ENCODE measurements at places on chromosomes 2 and 18.

- no peak for DNase-seq
Observed at GRCh38 chr2:62000538-62000937, 95.1 kb downstream of the COMMD1 start.

DNA sequence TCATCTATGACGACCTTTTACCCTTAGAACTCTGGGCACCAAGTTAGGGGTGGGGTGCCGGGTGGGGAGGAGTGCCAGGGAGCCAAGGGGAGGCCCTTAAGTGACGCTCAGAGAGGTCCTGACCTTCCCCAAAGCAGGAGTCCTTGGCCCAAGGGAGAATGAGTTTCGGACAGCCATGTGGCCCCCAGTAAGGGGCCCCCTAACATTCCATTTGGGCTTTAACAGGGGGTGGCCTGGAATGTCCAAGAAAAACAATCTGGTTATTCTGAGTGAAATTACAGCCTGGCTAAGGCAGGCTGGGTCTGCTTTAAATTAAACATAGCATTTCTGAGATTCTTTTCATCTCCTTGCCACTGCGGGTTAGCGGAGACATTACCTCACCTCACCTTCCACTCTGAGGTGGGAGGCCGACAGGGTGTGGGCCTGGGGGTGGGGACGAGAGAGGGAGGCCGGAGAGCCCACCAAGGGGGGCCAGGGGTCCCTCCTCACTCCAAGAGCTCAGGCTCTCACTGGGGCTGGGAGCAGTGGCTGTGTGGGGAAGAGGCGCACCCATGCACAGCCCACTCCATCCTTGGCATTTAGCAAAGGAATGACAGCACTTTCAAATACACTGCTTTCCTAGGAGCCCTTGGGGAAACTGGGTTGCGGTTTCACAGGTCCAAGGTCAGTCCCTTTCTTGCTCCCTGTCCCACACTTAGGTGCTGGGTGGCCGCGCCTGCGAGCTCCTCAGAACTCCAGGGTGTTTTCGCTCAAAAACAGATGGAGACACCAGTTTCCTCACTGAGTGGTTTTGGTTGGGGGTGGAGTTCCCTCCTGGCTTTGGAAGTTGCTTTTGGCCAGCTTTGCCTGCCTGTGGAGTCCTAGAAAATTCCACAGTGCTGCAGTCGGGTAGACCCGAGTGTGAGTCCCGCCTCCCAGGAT lies 107.4 kb downstream of the POLR1A start:
- peak; percentile 82 for DNase-seq

DNA sequence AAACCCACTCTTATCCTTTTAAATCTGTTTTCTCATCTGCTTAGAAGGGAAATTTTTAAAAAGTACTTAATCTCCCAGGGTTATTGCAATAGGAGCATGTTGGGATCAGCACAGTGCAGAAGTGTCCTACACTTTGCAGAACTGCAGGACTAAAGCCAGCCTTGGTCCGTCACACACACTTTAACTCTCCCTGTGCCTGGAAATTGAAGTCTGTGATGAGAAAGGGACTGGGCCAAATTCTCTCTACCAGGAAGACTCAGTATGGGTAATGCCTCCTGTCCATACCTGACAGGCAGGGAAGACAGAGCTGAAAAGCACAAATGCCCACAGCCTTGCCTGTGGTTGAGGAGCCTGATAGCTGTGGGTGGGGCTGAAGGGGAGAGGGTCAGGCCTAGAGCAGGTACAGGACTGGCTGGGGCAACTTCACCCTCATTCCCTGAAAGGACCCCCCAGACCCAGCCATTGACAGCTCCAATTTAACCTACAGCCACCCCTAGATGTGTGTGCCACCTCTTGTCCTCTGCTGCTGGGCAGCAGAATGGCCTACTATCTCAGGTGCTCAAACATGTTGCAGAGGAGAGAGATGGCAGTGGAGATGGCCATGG lies 377.2 kb upstream of the KLHL29 start:
- DNase-seq: peak; percentile 36

GRCh38 chr2:186695081-186695756 lies 1.4 kb downstream of the FAM171B start:
- no peak for DNase-seq

DNA sequence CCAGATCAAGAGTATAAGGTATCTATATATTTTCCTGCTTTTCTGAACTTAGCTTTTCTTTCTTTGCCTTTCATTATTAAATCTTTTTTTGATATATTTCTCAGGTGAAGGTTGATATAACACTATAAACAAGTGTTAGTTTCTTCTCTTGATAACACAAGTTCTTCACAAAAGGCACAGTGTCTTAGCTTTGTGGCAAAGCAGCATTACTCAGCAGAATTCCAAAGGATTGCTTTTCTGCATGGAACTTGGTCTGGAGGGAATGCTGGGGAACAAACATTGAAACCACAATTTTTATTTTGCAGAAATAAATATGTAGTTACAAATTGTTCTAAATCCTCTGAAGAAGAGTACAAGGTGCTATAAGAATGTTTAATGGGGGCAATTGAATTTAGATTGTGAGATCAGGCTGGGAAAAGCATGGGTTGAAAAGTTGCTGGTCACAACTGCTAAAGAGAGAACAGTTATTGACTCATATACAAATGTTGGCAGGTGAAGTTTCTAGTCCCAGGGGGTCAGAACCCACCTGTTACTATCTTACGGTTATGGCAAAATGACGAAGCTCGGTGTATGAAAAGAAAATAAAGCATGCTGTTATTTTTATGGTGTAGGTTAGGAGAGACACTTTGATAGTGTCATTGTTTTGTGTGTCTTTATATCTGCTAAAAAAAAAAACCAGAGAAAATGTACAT lies 68.2 kb downstream of the UBR3 start:
- DNase-seq: no peak

GRCh38 chr2:181627545-181627944 lies 29.4 kb downstream of the CERKL start:
- no peak for DNase-seq

- no peak for DNase-seq
Observed at GRCh38 chr18:11850821-11851145, 430 bp upstream of the CHMP1B start.

GRCh38 chr2:101500860-101501259 lies 25.9 kb upstream of the RFX8 start:
- DNase-seq: no peak

DNA sequence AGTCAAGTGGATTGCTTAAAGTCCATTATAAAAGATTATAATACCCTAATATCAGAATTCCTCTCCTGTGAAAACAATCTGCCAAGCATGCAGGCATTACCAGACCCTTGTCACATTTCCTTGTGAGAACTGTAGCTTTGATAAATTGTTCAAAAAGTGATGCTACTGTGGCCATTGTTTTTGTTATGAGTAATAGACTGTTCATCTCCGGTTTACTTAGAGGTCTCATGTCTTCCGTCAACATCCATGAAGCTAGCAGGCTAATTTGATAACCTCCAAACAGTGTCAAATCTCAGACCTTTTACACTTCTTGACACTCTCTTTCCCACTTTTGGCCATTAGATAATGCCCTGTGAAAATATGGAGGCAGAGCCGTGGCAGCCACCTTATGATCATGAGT lies 342.7 kb downstream of the CPS1 start:
- no peak for DNase-seq

DNA sequence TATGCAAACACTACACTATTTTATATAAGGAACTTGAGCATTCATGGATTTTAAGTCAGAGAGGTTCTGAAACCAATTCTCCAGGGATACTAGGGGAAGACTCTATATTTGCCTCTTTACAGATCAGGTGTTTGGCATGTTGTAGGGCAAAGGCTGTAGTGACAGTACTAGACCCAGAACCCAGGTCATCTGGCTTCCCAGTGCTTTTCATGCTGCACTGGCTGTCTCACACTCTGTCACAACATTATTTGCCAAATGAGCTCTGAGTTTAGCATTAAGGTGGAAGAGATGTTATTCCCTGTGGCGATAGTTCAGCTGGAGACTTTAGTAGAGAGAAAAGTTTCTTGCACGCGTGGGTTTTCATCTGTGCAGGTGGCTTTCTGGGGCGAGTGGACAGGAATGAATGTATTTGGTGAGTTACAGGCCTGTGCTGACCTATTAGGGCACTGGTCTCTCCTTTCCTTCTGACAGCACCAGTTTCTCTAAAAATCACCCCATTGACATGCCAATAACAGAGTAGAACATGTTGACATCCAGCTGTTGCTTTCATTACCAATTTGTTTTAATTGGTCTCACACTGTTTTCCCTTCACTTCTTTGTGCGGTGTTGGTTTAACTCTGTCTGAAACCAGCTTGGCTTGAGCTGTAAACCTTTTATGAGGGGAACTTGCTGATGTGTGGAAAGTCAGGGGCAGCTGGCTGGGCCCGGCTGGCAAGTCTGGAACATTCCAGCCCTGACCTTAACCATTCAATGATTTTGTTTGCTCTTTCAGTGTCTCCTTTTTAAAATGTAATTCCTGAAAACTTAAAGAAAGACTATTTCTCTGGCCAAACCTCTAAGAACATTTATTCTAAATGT lies 643.0 kb upstream of the FAM98A start:
- no peak for DNase-seq

DNA sequence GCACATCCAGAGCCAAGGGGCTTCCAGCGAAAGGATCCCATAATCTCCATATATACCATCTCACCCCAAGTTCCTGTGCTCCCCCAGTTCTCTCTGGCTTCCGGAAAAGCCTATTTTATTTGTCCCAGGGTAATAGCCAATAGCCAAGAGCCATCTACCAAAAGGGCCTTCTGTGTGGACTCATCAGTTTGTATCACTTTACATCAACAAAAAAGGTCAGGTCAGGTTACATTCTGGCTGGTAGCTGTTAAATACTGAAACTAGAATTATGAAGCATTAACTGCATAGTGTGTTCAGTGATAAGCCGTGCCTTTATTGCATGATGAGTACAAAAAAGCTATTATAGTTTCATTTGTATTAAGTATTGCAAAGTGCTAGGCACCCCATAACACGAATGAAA lies 223.7 kb downstream of the IRS1 start:
- no peak for DNase-seq

- no peak for DNase-seq
Observed at GRCh38 chr2:225173909-225174308, 131.6 kb upstream of the DOCK10 start.

DNA sequence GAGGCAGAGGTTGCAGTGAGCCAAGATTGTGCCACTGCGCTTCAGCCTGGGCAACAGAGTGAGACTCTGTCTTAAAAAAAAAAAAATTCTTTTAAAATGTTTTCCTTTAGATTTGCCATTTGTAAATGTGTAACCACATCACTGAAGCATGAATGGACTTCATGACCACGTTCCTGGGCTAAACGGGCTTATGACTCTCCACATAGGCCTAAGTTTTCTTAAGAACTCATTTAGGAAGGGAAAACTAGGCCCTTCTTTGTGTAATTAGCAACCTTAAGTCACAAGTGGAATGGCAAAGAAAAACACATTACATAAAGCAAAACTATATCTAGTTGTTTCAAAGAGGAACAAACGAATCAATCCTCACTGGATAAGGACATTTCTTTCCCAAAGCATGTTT lies 99.5 kb downstream of the MEIS1 start:
- no peak for DNase-seq

DNA sequence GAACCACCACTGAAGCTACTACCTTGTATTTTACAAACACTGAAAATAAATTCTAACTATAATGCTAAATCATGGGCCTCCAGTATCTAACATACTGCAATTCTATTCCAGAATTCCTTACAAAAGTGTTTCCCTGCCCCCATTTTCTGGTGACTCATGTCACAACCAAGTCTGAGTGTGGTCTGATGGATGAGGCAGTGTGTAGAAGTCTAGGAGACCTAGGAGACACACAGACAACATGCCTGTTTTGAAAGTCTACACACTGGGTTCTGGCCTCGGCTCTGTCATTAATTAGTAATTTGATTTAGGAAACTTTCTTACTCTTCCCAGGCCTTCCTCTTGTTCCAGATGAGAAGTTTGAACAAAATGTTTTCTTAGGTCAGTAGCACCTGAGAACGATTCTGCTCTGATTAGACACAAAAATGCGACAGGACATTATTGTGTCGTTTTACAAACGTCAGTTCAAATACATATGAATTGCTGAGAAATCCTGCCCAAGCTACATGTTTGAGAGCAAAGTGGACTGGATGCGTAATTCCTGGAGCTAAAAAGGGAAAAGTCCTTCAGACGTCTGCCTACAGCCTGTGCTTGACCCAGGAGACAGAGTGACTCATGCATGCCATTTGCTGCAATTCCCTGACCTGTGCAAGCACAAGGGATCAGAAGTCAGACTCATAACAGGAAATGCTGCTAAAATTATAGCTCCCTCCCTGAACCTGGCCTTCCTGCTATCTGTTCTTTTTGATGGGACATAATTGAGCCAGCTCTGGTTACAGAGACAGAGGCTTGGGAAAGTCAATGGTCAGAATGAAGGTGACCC lies 494.4 kb downstream of the SOX11 start:
- DNase-seq: no peak

- DNase-seq: no peak
Observed at GRCh38 chr2:167875529-167875928, 371.9 kb downstream of the STK39 start.
